Myocyte (in vitro differentiated cells): ENCODE measurements at places on chromosomes 5 and 9.

DNA sequence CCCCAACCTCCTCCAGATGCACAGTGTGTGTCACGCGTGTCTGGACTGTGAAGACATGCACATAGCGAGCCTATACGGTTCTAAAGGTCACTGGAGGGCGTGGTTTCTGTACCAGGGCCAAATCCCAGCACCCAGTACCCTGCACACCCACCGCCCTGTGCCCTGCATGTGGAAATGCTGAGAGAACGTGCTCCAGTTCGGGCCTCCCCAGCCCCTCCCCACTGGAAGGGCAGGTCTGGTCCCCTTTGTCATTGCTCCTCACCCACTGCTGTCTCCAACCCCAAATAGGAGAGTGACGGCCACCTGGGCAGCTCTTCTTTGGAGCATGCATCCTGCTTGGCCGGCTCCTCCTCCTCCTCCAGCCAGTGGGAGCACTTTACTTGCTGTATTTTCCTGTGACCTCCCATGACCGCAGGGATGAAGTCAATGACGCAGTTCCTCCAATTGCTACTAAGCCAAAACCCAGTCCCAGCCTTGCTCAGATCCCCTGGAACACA, 116.7 kb downstream of the WNK2 start:
- no peak for DNase-seq

GRCh38 chr5:119515192-119515591, 62.9 kb downstream of the HSD17B4 start:
- peak; percentile 5 for DNase-seq

DNA sequence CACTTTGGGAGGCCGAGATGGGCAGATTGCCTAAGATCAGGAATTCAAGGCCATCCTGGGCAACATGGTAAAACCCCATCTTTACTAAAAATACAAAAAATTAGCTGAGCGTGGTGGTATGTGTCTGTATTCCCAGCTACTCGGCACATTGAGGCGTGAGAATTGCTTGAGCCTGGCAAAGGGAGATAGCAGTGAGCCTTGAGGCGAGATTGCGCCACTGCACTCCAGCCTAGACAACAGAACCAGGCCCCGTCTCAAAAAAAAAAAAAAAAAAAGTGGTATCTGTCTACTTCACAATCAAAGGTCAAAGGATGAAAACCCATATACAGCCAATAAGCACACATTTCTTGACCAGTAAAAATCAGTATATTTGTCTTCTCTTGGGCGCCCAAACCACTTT, 728.5 kb upstream of the ADAMTS16 start:
- DNase-seq: no peak

- DNase-seq: peak; percentile 56
These were observed 276.3 kb downstream of the EPB41L4A start for GRCh38 chr5:112142769-112143270.

DNA sequence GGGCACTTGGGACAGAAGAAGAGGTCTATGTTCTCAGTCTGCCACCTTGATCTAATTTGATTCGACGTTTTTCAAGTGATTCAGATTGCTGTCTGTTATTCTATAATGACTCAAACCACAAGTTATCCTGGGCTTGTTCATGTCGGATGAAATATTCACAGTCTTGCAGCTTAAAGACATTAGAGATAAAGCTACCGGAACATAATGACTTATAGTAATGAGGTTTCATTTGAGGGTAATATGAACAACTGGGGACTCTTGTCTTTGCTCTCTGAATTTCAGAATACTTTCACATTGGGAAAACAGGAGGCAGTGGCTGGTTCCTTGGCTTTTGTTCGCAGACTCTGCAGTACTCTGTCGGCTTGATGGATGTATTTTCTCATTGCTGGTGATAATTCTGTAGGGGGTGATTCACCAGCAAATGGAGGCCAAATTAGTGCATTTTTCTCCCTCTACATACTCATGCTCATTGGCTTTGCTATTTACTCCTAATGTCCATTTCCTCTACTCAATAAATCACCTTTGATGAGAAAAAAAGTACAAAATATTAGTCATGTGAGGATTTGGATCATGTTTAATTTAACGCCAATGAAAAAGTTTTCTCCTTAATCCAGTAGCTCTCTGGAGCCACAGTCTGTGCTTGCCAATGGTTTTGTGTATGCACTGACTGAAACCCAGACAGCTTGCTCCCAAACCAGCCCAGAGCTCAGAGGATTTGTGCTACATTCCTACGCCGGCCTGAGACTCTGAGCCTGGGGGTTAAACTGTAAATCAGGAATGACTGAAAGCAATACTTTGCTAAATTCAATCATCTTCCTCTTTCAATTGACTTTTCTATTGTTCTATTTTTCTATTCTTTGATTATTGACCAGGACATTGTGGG, 154.7 kb upstream of the ANKH start:
- DNase-seq: no peak

GRCh38 chr5:15243301-15244020, 256.5 kb upstream of the FBXL7 start:
- no peak for DNase-seq

GRCh38 chr5:72074251-72074650, 33.0 kb upstream of the MAP1B start:
- no peak for DNase-seq

- peak; percentile 85 for DNase-seq
These were observed 437.5 kb downstream of the TMEM232 start for GRCh38 chr5:110288766-110289511.

DNA sequence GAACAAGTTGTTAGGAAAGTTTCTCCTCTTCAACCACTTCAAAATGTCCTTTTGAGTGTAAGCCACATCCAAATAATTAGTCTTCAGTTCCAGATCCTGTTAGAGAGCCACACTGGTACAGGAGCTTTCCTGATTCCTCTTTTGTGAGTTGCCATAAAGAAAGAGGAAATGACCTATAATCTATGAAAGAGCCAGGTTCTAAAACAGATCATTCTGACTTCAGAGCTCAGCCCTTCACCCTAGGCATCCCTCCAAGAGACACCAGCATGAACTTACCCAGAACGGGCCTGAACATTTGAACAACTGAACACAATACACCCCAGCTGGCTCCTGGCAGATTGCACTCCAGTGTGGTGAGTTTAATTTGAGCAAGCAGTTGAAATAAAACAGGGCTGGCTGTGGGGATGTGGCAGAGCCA, 25.7 kb downstream of the SLC1A1 start:
- peak; percentile 26 for DNase-seq

DNA sequence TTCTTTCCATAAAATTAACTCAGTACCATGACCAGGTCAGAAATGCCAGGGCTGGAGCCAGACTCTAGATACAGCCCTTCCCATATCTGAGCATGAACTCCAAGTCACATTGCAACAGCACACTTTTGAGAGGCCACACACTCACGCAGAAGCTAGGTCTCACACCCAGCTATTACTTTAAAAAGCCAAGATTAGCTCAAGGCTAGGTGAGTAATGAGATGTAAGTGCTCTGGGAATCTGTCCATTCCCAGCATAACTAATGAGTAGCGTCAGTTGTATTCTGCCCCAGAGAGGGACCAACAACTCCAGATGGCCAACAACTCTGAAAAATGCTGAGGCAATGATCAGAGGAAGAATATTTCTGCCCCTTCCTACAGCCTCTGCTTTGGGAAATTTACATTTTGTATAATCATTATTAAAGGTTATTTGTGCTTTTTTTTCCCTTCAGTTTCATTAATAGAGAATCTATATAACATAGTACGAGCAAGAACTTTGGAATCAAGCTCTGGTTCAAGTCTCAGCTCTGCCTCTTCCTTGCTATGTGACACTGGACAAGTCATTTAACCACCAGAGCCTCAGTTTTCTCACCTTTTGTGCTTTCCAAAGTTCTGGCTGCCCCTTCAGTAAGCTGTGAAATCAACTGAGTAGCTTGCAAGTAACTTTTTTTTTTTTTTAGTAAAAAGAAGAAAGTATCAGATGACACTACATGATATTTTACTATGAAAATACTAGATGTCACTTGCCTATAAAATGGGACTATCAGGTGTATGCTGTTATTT, 118.3 kb downstream of the NR6A1 start:
- peak; percentile 56 for DNase-seq
